ENCODE measurements at places on chromosomes 6 and 20. TPM values are rescaled to one million over a fixed set of nuclear protein-coding genes. Genes with fewer than 3 reads are reported as not detected.

Gene HSPA12B
- total RNA-seq, result 28.0 TPM

Gene CLDN20
- total RNA-seq, result not detected

GRCh38 chr20:48292806-48293205 lies 507.5 kb upstream of the SULF2 start:
- DNase-seq, result no peak

DNA sequence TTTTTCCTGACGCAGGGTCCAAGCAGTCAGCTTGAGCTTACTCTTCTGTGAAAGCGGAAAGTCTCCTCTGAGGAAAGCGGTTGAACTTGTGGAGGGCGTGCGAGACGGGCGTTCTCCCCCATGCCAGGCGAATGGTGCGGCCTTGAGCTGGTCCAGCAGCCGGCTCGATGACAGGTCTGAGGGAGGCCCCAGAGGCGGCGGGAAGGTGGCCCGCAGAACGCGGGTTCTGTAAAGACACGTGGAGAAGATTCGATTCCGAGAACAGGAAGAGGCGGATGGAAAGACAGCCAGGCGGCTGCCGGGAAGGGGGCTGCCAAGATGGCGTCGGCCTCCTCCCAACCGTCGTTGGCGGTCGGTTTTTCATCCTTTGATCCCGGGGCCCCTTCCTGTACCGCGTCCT lies 75.6 kb upstream of the TXNDC5 start:
- DNase-seq, result no peak

- DNase-seq, result no peak
Measured at GRCh38 chr6:122995921-122996793, at the start of gene CLVS2. CLVS2 (plus strand) TSS chr6:122996235; CDS start chr6:122997778, 1,543 bp downstream.

- no peak for DNase-seq
Measured at GRCh38 chr6:106739387-106739786, 110.0 kb downstream of the QRSL1 start.

DNA sequence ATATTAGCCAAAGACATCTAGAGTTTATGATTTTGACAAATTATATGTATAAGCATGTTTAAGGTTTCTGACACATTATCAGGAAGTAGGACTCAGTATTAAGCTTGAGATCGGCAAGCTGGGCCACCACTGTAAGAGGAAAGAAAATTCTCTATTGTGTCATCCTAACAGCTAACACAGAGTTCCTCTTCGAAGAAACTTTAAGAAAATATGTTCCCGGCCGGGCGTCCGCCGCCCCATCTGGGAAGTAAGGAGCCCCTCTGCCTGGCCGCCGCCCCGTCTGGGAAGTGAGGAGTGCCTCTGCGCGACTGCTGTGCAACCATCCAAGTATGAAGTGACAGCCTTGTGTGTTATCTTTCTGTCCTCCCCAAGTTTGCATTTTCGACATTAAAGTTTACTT lies 23.0 kb downstream of the USP49 start:
- no peak for DNase-seq

Data from mesenteric fat pad (tissue), 1 donor.